ENCODE measurements at places on chromosomes 2 and 18.

- no peak for DNase-seq
- no peak overlapping the region for H3K4me3 ChIP-seq
- no peaks in the 10 kb centered on the region for H3K27me3 ChIP-seq
- peaks cover 4% of the 10 kb centered on the region for H3K4me1 ChIP-seq
- H3K36me3 ChIP-seq = no peaks in the 10 kb centered on the region
Measured at GRCh38 chr2:16094811-16095210, 154.5 kb downstream of the MYCN start.

- no peak for DNase-seq
- H3K4me3 ChIP-seq = no peak overlapping the region
- no peaks in the 10 kb centered on the region for H3K4me1 ChIP-seq
- peaks cover 2% of the 10 kb centered on the region for H3K36me3 ChIP-seq
- H3K27me3 ChIP-seq = no peaks in the 10 kb centered on the region
Measured at GRCh38 chr2:101297383-101297782, 11.1 kb downstream of the RNF149 start.

DNA sequence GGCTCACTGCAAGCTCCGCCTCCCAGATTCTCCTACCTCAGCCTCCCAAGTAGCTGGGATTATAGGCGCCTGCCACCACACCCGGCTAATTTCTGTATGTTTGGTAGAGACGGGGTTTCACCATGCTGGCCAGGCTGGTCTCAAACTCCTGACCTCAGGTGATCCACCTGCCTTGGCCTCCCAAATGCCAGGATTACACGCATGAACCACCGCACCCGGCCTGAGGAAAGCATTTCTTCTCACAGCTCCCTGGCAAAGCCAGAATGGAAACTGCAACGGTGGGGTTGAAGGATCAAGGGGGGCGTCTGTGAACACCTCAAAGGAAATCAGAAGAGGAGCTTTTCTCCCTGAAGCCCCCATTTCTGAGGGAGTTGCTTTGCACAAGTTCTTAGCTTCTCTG, 11.2 kb upstream of the TEX51 start:
- H3K27me3 ChIP-seq = no peaks in the 10 kb centered on the region
- no peaks in the 10 kb centered on the region for H3K4me1 ChIP-seq
- H3K4me3 ChIP-seq = no peak overlapping the region
- no peak for DNase-seq
- H3K27ac ChIP-seq = no peak overlapping the region

- H3K27ac ChIP-seq = no peak overlapping the region
- DNase-seq = no peak
- no peak overlapping the region for H3K4me3 ChIP-seq
Measured at GRCh38 chr2:190766595-190766994, 114.0 kb upstream of the GLS start.

DNA sequence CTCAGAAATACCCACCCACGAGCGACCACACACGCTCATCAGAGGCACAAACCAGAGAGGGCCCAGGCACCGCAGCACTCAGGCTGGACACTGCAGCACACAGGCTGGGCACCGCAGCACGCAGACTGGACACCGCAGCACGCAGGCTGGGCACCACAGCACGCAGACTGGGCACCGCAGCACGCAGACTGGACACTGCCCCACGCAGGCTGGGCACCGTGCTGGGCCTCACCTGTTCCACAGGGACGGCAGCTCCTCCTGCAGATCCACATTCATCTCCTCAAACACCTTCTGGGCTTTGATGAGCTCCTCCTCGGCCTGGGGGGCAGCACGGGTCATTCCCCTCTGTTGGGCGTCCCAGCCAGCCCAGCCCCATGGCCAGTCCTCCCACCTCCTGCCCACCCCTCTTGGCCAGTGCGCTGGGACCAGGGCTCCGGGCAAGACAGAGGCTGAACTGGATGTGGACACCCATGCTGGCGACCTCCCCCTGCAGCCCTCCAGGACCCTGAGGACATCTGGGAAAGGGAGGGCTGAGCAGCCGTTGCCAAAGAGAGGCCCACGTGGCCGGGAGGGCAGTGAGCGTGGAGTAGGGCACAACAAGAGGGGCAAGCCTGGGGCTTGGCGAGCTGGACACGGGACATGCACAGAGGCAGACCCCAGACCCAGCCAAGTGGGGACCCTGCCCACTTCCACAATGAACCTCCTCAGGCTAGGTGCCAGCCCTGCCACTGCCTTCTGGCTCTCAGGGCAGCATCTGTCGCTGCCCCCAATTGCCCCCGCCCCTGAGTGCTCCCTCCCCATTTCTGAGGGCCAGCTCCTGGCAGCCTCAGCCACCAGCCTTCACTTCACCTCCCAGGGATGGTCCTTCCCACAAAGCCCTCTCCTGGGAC, 43.0 kb downstream of the BIN1 start:
- H3K27ac ChIP-seq = peak overlapping the region; percentile 25
- DNase-seq = no peak
- H3K36me3 ChIP-seq = no peaks in the 10 kb centered on the region
- no peaks in the 10 kb centered on the region for H3K27me3 ChIP-seq
- peaks cover 5% of the 10 kb centered on the region for H3K4me1 ChIP-seq

DNA sequence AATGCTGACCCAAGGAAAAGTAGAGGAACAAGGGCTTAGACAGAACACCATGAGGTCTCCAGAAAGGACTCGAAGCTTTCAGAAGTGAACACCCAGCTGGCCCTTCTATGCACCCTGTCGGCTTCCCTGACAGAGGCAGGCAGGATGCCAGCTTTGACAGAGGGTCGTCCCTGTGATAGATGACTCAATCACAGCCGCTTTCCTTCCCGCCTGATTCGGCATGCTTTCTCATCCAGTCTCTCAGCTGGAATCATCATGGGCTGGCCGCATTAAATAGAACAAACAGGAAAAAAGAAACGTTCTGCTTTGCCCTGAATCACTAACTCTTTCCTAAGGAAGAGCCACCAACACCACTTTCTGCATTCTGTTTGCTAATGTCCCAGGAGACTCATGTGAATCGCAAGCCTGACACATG, 140.3 kb upstream of the RAB12 start:
- DNase-seq = no peak
- no peak overlapping the region for H3K27ac ChIP-seq
- no peak overlapping the region for H3K4me3 ChIP-seq
- H3K27me3 ChIP-seq = no peaks in the 10 kb centered on the region
- H3K4me1 ChIP-seq = no peaks in the 10 kb centered on the region

DNA sequence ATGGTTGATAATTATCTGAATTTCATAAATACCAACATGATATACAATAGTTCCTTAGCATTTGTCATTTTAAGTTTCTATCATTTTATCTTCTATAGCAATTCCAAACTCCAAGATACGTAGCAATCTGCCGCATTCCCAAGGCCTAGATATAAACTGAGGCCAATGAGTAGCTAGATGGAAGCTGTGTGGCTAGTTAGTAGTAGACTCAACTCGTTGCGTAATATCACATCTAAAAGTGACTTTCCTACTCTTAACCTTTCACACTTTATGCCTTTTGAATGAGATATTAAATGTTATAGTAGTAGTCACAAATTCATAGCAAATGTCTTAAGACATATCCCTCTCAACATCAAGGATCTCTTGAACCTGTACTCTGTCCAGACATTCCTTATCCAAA, 33.6 kb downstream of the WDSUB1 start:
- H3K4me1 ChIP-seq = no peaks in the 10 kb centered on the region
- no peak overlapping the region for H3K27ac ChIP-seq
- H3K27me3 ChIP-seq = no peaks in the 10 kb centered on the region
- no peak for DNase-seq

DNA sequence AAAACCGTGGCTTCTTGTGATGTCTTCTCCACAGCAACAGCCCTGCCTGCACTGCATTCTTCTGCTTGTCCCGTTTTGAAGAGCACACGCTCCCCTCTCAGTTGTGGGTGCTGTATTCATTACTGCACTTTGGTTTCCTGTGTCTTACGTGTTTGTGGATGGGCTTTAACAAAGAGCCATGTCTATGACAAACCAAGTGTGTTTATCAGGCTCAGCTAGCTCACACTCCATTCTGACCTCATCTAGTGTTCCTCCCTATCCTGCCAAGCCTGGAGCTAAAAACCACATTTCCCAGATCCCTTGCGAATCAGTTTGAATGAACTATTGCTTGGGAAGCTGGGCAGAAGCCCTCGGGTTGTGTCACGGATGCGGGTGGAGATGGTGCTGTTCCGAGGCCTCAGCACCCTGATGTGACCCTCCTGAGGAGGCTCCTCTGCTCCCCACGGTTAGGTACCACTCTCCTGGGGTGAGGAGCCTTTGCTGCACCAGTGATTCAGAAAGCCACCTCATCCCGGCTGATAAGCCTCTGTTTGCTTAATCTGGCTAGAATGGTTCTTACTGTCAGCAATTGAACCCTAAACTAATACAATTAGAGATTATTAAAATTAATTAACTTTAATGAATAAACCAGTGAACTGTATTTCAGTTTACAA, 116.5 kb downstream of the GALR1 start:
- no peaks in the 10 kb centered on the region for H3K4me1 ChIP-seq
- H3K27me3 ChIP-seq = no peaks in the 10 kb centered on the region
- H3K36me3 ChIP-seq = no peaks in the 10 kb centered on the region
- no peak overlapping the region for H3K27ac ChIP-seq
- no peak overlapping the region for H3K4me3 ChIP-seq
- no peak for DNase-seq

DNA sequence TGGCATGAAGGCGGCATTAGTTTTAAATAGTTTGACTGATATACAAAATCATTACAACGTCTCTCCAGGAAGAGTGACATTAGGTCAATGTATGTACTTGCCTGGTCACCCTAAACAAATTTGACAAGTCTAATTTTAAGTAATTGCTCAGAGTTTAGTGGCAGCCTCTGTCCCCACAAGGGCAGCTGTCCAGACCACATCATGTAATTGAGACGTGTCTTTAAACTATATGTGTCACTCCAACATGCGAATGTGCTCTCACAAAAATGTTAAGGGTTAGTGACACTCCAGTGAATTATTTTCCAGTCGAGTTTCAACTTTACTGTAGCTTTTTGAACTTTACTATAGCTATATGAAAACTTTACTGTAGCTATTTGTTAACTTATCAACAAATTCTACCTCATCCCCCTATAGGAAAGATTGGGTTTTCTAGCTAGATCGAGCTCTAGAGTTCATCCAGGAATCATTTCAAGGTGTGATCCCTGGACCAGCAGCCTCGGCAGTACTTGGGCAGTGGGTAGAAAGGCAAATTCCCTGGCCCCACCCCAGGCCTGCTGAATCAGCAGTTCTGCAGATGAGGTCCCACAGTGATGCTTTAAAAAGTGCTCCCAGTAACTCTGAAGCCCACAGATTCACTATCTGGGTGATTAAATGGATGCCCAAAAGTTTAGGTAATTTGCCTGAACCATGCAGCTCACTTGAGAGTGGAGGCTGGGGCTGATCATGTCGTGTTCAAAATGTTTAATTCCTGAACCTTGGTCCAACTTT, 66.4 kb upstream of the POU3F3 start:
- no peak overlapping the region for H3K27ac ChIP-seq
- no peak for DNase-seq
- no peaks in the 10 kb centered on the region for H3K27me3 ChIP-seq
- no peaks in the 10 kb centered on the region for H3K36me3 ChIP-seq
- H3K4me1 ChIP-seq = peaks cover 2% of the 10 kb centered on the region
- no peak overlapping the region for H3K4me3 ChIP-seq

All from mesendoderm (in vitro differentiated cells).